ENCODE measurements at places on chromosomes 16 and 17. TPM values are rescaled to one million over a fixed set of nuclear protein-coding genes. Genes with fewer than 3 reads are reported as not detected.

Gene WFDC1
- polyA plus RNA-seq, result 4.4 TPM

Gene TLCD3B
- 1.4 TPM for polyA plus RNA-seq

Gene YBX2
- polyA plus RNA-seq, result 4.9 TPM

Gene C1QTNF8
- not detected for polyA plus RNA-seq

Gene G6PC1
- 1.4 TPM for polyA plus RNA-seq

Data from small intestine (tissue), 16 donors.